ENCODE measurements at places on chromosomes 5 and 9.

DNA sequence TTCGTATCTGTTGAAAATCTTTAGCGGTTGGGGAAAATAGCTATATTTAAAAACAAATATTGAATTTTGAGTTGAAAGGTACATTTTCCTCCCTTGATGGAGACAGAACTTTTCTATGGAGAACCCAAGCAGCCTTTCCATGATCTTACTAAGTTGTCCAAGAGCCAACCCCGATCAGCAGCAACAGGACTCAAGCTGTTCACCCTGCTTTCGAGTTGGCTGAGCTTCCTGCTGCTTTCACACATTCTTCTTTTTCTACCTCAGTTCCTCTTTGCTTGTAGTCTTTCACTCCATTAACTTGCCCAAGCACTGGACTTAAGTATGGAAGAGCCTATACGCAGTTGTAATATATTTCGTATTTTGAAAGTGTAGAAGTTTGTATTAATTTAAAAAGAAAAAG, 59.4 kb downstream of the IL6ST start:
- DNase-seq, result no peak
- H3K4me3 ChIP-seq, result no peak overlapping the region
- H3K27me3 ChIP-seq, result no peaks in the 10 kb centered on the region
- H3K4me1 ChIP-seq, result peaks cover 2% of the 10 kb centered on the region
- H3K36me3 ChIP-seq, result peaks cover 16% of the 10 kb centered on the region

DNA sequence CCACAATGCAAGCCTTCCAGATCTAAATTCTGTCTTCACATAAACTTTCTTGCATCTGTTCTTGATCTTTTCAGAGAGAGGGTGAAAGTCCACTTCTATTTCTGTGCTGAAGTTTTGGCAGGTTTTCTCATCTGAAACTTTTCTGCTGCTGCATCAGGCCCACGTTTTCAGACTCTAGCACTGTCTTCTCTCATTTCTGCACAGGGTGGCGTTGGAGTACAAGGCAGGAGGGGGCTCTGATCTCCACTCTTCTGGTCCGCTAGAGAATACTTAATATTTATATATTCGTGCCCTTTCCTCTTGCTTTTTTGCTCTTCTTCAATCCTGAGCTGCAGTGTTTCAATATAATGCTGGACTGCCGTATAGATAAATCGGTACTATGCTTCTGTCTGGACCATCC, 204.0 kb upstream of the PRDM9 start:
- no peak for DNase-seq
- H3K4me3 ChIP-seq, result no peak overlapping the region
- no peaks in the 10 kb centered on the region for H3K36me3 ChIP-seq
- no peaks in the 10 kb centered on the region for H3K4me1 ChIP-seq
- no peak overlapping the region for H3K27ac ChIP-seq
- no peaks in the 10 kb centered on the region for H3K27me3 ChIP-seq

GRCh38 chr5:34847056-34847455, 8.1 kb downstream of the TTC23L start:
- H3K36me3 ChIP-seq, result no peaks in the 10 kb centered on the region
- no peak overlapping the region for H3K27ac ChIP-seq
- no peaks in the 10 kb centered on the region for H3K4me1 ChIP-seq
- DNase-seq, result no peak

- H3K4me3 ChIP-seq, result peak overlapping the region; percentile 56
- DNase-seq, result peak; percentile 83
- H3K27me3 ChIP-seq, result no peaks in the 10 kb centered on the region
- H3K36me3 ChIP-seq, result peaks cover 67% of the 10 kb centered on the region
- peak overlapping the region; percentile 88 for H3K27ac ChIP-seq
Measured at GRCh38 chr9:89426384-89426961, 71.4 kb downstream of the SEMA4D start.

- no peak for DNase-seq
- H3K4me1 ChIP-seq, result peaks cover 60% of the 10 kb centered on the region
- no peaks in the 10 kb centered on the region for H3K36me3 ChIP-seq
- H3K27me3 ChIP-seq, result no peaks in the 10 kb centered on the region
Measured at GRCh38 chr5:132067941-132068808, 5.4 kb upstream of the CSF2 start.

DNA sequence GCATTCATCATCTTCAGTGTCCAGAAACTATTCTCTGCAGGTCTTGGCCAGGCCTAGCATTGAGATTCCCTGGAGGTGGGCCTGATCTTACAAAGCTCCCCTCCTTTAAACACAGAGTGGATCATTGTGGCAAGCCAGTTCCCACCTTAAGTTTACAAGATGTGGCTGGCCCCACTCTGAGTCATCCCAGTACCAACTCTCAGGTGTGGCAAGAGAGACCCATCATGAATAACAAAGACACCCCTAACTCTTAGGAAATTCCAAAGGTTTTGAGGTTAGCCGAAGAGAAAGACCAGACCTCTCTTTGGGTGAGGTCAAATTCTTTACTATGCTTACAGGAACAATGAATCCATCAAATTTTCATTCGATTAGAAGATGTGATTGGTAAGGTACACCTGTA, 78.2 kb downstream of the RFK start:
- no peaks in the 10 kb centered on the region for H3K4me1 ChIP-seq
- DNase-seq, result no peak
- H3K27me3 ChIP-seq, result no peaks in the 10 kb centered on the region
- H3K27ac ChIP-seq, result no peak overlapping the region
- no peaks in the 10 kb centered on the region for H3K36me3 ChIP-seq

DNA sequence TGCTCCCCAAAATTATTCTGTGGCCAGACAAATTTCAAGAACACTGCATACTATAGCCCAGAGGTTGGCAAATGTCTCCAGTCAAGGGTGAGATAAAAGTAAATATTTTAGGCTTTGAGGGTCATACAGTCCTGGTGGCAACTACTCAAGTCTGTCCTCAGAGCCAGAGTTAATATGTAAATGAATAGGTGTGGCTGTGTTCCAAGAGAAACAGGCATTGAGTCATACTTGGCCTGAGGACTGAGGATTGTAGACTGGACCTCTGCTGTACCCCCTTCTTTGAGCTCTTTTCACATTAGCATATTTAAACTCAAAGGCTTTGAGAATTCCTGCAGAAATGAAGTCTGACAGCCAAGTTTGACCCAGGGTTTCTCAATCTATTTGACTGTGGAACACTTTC, 129.2 kb upstream of the PTCH1 start:
- H3K27ac ChIP-seq, result no peak overlapping the region
- DNase-seq, result no peak
- peaks cover 4% of the 10 kb centered on the region for H3K27me3 ChIP-seq
- H3K36me3 ChIP-seq, result no peaks in the 10 kb centered on the region

- no peaks in the 10 kb centered on the region for H3K27me3 ChIP-seq
- DNase-seq, result no peak
- H3K36me3 ChIP-seq, result peaks cover 30% of the 10 kb centered on the region
- peaks cover 3% of the 10 kb centered on the region for H3K4me1 ChIP-seq
- no peak overlapping the region for H3K27ac ChIP-seq
- no peak overlapping the region for H3K4me3 ChIP-seq
Measured at GRCh38 chr9:4849369-4849768, 56.6 kb downstream of the RCL1 start.

- no peak for DNase-seq
- H3K4me1 ChIP-seq, result no peaks in the 10 kb centered on the region
- H3K4me3 ChIP-seq, result no peak overlapping the region
- no peaks in the 10 kb centered on the region for H3K36me3 ChIP-seq
- peaks cover 13% of the 10 kb centered on the region for H3K27me3 ChIP-seq
- no peak overlapping the region for H3K27ac ChIP-seq
Measured at GRCh38 chr5:14240359-14240758, 97.2 kb downstream of the TRIO start.

- no peak for DNase-seq
- no peak overlapping the region for H3K4me3 ChIP-seq
- no peaks in the 10 kb centered on the region for H3K36me3 ChIP-seq
- no peaks in the 10 kb centered on the region for H3K4me1 ChIP-seq
Measured at GRCh38 chr9:133915534-133916158, 76.5 kb downstream of the VAV2 start.

GRCh38 chr9:85599540-85600105, 142.1 kb downstream of the AGTPBP1 start:
- no peak overlapping the region for H3K27ac ChIP-seq
- H3K36me3 ChIP-seq, result peaks cover 24% of the 10 kb centered on the region
- no peaks in the 10 kb centered on the region for H3K27me3 ChIP-seq
- DNase-seq, result no peak
- peaks cover 24% of the 10 kb centered on the region for H3K4me1 ChIP-seq
- H3K4me3 ChIP-seq, result no peak overlapping the region

GRCh38 chr9:93960971-93961841, 6.1 kb upstream of the BARX1 start:
- DNase-seq, result no peak
- no peak overlapping the region for H3K4me3 ChIP-seq
- H3K4me1 ChIP-seq, result peaks cover 38% of the 10 kb centered on the region

DNA sequence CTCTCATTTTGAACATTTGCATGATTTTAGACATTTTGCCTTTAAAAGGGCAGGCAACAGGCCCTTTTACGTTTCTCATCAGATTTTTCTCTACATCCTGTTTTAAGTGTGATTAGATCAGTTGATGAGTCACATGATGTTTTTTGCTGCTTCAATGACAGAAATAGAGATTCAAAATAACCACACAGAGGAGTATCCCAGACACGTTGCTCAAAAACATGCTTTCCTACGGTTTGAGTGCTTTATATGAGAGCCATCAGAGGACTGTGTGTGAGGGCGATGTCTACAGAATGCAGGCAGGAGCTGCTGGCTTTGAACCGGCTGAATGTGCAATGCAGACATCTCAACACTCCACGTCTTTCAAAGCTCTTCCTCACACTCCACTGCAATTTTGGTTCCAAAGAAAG, 42.1 kb downstream of the OTULIN start:
- H3K4me3 ChIP-seq, result peak overlapping the region; percentile 56
- peaks cover 78% of the 10 kb centered on the region for H3K4me1 ChIP-seq
- DNase-seq, result peak; percentile 51
- H3K36me3 ChIP-seq, result peaks cover 87% of the 10 kb centered on the region

- H3K4me3 ChIP-seq, result peak overlapping the region; percentile 97
- DNase-seq, result no peak
- no peaks in the 10 kb centered on the region for H3K27me3 ChIP-seq
- peaks cover 88% of the 10 kb centered on the region for H3K4me1 ChIP-seq
Measured at GRCh38 chr9:127973169-127974000, 7.4 kb downstream of the EEIG1 start.

GRCh38 chr9:107330420-107330819, 47.3 kb downstream of the RAD23B start:
- DNase-seq, result no peak
- peaks cover 79% of the 10 kb centered on the region for H3K36me3 ChIP-seq
- peaks cover 2% of the 10 kb centered on the region for H3K4me1 ChIP-seq
- H3K27me3 ChIP-seq, result no peaks in the 10 kb centered on the region
- H3K4me3 ChIP-seq, result no peak overlapping the region

- no peak overlapping the region for H3K27ac ChIP-seq
- DNase-seq, result no peak
- no peak overlapping the region for H3K4me3 ChIP-seq
- H3K4me1 ChIP-seq, result no peaks in the 10 kb centered on the region
- no peaks in the 10 kb centered on the region for H3K36me3 ChIP-seq
Measured at GRCh38 chr9:90515510-90515909, 127.1 kb downstream of the DIRAS2 start.

- peaks cover 36% of the 10 kb centered on the region for H3K4me1 ChIP-seq
- DNase-seq, result no peak
- H3K27ac ChIP-seq, result peak overlapping the region; percentile 99
- no peaks in the 10 kb centered on the region for H3K27me3 ChIP-seq
- H3K4me3 ChIP-seq, result peak overlapping the region; percentile 78
Measured at GRCh38 chr9:83707518-83707767, 315 bp downstream of the UBQLN1 start.

DNA sequence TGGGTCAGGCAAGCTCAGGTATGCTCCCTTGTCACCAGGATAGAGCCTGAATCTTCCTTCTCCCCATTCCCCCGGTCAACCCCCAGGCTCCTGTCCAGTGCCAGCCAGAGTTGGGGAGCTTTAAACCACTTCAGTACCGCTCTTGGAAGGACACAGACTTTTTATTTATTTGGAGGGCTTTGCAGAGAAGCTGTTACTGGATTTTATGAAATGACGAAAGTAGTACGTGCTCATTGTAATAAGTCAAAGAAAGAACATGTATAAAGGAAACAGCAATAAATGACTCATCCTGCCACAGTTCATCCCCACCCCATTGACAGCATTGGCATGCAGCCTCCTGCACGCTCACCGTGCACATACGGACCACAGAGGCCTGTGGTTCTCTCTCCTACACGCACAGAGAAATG, 230.3 kb downstream of the AUH start:
- H3K4me3 ChIP-seq, result peak overlapping the region; percentile 26
- peaks cover 44% of the 10 kb centered on the region for H3K4me1 ChIP-seq
- peaks cover 64% of the 10 kb centered on the region for H3K36me3 ChIP-seq
- no peaks in the 10 kb centered on the region for H3K27me3 ChIP-seq
- peak overlapping the region; percentile 88 for H3K27ac ChIP-seq
- DNase-seq, result peak; percentile 89

DNA sequence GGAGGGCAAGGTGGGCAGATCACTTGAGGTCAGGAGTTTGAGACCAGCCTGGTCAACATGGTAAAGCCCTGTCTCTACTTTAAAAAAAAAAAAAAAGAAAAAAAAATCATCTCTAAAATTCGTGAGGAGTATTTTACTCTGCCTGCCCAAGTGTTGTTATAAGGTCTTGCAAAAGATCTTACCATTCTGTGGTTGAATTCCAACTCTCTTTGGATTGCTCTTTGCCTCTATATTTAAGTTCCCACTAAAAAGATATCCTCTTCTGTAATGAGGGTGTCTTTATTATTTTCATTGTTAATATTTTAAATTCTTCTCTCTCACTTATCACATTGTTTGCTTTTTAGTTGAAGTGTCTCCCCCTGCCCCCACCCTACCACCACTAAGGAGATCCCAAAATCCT, 33.4 kb downstream of the CREBRF start:
- H3K27ac ChIP-seq, result no peak overlapping the region
- H3K4me3 ChIP-seq, result no peak overlapping the region
- H3K4me1 ChIP-seq, result no peaks in the 10 kb centered on the region
- H3K27me3 ChIP-seq, result no peaks in the 10 kb centered on the region
- H3K36me3 ChIP-seq, result peaks cover 7% of the 10 kb centered on the region

DNA sequence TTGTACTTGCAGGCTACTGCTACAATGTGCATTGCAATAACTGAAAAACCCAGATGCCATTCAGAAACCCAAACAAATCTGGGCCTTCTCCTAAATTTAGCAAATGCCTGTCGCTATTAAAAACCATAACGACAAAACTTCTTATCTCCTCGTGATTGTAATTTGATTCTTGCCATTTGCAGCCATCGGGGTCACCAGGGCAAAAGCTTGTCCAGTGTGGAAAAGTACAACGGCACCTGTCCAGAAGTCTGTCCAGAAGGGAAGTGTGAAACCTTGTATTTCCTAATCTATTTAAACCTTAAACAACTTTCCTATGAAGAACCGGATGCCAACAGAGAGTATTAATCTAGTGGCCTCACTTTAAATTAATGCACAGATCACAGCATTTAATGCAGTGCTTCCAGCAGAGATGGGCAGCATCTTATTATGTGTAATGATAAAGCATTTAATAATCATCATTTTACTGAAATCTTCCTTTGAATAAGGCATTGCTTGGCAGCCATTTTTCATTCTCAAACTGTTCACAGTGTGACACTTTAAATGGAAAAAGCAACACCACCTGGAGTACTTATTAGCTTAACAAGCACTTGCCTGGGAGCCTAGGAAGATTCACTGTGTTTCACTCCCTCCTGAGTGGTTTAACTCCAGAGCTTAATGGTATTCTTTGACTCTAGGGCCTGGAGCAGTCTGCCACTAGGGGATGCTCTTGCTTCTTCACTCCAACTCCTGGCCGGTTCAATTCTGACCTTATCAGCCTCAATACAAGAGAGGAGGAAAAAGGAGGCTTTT, 4.9 kb upstream of the C7 start:
- H3K4me3 ChIP-seq, result no peak overlapping the region
- H3K27ac ChIP-seq, result no peak overlapping the region
- no peaks in the 10 kb centered on the region for H3K36me3 ChIP-seq
